MG63 (cell line): ENCODE measurements at places on chromosomes 2 and 18. TPM values are rescaled to one million over a fixed set of nuclear protein-coding genes. Genes with fewer than 3 reads are reported as not detected.

DNA sequence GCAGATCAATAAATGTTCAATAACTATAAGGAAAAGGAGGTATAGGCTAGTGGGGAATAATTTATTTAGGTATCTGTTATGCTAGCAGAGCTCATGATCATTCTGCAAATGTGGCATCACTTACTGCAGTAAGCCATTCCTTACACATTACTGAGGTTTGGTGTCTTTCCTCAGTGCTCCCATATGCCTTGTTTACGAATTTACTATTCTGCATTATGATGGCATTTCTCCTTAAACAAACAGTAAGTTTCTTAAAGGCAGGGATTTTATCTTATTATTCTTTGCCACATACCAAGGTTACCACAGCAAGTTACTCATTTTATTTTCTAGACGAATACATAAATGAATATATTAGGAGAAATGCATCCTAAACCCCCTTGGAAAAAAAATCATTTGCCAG lies 88.4 kb downstream of the DSEL start:
- no peak for DNase-seq

- DNase-seq, result no peak
Observed at GRCh38 chr18:29104671-29105070, 927.7 kb upstream of the CDH2 start.

DNA sequence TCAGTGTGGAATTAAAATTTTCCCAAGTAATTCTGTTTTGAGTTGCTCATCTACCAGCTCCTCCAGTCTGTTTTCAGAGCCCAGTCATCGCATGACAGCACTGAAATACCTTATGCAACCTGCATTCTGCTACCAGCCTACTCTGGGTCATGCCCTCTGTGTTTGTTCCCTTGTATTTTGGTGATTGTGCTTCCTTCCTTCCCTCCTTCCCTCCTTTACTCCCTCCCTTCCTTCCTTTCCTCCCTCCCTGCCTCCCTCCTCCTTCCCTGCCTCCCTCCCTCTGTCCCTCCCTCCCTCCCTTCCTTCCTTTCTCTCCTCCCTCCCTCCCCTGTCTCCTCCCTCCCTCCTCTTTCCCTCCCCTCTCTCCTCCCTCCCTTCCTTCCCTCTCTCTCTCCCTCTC lies 289.6 kb downstream of the CDH2 start:
- no peak for DNase-seq

Gene TMEM178A
- total RNA-seq, result not detected in 2 replicates

Gene PROM2
- total RNA-seq, result 2.0 and 2.3 TPM in 2 replicates

DNA sequence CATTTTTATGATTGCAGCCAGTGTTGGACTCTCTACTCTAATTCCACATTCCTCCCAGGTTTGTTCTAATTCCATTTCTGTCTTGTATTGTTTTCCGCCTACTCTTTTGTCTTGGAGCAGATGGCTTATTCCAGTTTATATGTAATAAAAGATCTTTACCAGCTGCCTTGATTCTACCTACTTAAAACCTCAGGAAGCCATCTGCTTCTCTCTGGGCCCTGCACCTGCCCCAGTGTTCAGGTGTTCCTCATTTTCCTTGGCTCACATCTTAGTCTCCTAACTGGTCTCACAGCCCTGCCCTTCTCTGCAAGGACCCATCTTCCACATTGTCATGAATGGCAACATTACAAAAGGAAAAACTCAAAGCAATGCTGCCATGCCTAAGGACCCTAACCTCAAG lies 21.0 kb upstream of the IL37 start:
- DNase-seq, result no peak

GRCh38 chr2:177568390-177568789 lies 175.8 kb downstream of the AGPS start:
- DNase-seq, result no peak
